ENCODE measurements at places on chromosomes 16 and 17.

DNA sequence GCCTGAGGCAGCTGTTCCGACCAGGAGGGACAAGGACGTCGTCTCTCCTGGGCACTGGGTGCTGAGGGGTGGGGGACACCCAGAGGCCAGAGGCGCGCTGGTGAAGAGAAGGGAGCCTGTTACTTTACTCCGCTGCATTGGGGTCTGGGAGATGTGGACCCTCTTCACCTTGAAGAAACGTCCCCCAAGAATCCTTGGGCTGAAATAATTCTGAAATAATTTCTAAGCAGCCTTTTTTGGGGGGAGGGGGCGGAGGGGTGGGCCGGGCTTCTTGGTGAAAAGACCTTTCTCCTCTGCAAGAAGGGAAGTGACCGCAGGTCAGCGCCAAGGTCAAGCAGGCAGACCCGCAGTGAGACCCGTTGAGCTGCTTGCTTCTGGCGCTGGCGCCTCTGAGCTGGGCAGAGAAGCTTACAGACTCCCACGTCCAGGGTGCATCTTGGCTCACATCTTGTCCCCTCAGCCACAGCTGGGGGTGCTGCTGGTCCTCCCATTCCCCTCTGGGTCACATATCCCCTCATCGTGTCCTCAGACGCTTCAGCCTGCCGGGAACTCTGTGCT, 1.1 kb downstream of the SYT17 start:
- no peak for DNase-seq

- no peak for DNase-seq
Observed at GRCh38 chr17:2863204-2863603, 67.0 kb downstream of the RAP1GAP2 start.

- DNase-seq: no peak
Observed at GRCh38 chr16:19722981-19723380, 4.9 kb downstream of the IQCK start.

DNA sequence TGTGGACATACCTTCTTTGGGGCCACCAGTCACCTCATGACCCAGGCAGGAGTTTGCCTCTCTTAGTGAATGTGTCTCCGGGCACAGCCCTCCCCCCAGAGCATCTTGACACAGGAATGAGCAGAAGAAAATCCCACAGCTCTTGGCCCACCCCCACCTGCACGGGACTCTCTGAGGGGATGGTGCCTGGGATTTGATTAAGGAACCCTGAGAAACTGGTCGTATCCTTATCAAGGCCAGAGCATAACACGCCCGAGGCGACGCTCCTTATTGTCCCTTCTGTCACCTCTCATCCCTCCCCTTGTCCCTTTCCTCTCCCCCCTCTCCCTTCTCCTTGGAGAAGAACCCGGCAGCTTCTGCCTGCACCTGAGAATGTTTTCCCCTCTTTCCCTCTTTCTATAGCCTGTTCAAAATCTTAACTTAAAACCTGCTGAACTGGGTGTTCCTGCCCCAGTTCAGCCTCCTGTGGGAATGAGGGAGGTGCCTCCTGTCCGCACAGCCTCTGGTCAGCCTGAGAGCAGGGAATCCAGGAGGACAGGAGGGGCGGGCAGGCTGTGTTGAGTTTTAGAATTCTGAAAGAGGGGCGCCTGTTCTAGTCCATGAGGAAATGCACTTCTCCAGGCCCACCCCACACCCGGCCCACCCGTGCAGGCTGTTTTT, 140.7 kb upstream of the PLCG2 start:
- DNase-seq: no peak

GRCh38 chr16:79177018-79177417, 423.5 kb downstream of the MAF start:
- no peak for DNase-seq

DNA sequence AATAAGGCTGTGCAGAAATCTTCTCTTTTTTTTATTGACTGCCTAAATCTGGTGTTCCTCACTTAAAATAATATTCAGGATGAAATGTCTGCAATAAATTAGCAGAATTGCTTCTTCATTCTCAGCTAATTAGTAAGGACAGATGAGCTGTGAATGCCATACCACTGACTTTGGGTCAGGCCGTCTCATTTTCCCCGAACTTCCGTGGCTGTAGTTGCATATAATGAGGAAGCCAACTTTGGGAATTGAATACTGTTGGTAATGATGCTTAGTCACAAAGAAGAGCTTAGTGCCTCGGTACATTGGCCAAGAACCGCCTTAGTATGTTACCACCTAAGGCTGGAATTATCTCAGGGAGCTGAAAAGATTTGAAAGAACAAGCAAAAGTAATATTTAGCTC, 47.6 kb downstream of the NUP93 start:
- no peak for DNase-seq

DNA sequence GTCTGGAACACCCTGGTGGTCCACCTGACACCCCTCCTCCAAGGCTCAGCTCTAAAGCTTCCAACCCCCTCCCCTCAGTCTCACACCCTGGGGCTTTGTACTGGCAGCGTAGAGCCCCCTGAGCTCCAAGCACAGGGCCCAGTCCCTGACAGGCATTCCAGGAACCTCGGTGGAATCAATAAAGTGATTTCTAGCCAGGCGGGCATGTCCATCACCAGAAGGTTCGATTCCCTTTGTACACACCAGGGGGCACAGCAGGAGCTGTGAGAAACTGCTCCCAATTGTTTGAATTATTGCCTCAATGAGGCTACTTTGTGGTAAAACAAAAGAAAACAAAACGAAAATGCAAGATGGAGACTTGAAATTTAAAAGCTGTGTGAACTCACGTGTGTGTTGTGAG, 51.8 kb downstream of the SMPD3 start:
- peak; percentile 35 for DNase-seq

GRCh38 chr17:80029258-80029974, 6.3 kb downstream of the TBC1D16 start:
- DNase-seq: peak; percentile 75

DNA sequence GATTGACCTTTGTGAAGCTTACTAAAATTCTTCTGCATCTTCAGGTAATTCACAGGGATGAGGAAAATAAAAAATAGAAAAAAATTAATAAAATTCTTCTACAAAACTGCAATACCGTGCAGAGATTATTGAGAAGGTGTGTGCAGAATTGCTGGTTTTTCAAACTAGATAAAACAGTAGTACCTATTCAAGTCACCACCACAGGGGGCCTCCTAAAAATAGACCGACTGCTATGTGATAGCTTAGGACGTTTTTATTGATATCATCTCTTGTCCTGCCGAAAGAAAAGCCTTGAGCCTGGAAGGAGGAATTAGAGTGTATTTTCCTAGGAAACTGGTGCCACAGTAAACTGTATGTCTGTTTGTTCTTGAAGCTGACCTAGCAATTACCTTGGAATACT, 325.9 kb downstream of the ZFHX3 start:
- no peak for DNase-seq

DNA sequence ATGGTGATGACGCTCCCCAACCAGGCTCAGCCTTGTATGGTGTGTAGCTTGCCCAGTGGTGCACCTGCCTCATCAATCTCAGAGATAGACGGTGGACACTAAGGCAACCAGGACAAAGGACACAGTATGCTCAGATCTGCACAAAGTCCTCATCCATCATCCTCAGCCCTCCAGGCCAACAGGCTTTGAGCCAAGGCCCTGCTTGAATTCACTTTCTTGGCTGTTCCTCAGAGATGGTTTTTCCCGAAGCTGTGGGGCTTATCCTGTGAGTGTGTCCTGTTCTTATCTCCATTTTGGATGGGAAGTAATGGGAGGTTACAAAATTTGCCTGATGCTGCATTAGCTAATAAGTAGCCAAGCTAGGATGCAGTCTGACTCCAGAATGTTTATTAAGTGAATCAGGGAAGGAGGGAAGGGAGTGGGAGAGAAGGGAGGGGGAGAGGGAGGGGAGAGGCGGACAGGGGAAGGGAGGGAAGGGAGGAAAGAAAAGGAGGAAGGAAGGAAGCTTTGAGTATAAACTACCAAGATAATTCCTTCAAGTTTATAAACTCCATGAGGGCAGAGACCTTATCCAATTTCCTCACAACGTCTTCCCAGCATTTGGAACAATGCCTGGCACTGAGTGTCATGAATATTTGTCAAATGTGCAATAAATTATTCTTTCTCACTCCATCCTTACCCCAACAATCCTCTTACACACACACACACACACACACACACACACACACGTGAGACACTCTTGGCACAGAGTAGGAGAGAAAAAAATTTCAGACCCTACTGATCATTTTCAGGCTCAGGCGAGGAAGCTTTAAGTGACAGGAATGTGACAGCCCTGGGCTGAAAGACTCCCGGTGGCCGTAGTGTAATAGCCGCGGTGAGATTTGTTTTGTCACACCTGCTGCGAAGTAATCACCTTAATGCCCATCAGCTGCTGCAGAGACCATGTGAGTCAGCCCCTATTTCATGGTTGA, 84.3 kb downstream of the BMERB1 start:
- DNase-seq: peak; percentile 50

DNA sequence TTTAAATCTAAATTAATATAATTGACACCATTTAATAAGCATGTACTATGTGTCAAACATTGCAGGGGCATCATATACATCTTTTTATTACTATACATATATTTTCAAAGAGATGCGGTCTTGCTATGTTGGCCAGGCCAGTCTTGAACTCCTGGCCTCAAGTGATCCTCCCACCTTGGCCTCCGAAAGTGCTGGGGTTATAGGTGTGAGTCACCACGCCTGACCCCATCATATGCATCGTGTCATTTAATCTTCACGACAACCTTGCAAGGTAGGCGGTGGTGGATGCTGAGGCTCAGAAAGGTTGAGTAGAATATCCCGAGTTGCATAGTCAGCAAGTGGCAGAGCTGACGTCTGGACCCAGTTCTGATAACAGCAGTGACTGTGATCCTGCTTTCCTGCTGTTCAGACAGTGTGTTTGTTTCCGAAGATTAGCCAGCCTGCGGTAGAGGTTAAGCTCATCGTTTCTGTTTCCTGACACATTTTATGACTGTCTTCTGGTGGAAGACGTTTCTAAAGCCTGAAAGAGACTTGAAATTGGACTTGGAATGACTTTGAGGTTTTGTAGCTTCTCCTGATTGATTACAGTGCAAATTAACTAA, 316.6 kb downstream of the SNX29 start:
- DNase-seq: no peak

- DNase-seq: no peak
Observed at GRCh38 chr16:74752258-74752657, 22.4 kb downstream of the FA2H start.

DNA sequence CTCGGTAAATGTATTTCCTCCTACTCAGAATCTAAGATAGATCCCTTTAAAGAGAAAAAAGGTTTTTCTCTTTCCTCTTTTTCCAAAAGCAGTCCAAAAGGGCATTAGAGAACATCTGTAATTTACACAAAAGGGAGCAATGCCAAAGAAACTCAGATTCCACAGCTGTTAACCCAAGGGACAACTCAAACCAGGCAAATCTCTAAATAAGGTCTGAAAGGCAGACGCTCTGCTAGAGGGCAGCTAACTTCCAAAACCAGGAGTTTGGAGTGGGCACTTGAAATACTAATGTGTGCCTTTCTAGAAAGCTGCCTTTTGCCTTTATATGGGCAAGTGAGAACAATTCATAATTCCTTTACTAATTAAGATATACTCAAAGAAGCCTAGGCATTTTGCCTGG, 435.7 kb downstream of the ZFHX3 start:
- DNase-seq: peak; percentile 15
